Stimulated activated CD4-positive, alpha-beta T cell treated with anti-CD3 and anti-CD28 coated beads, Interleukin-4, amount 100 ng/mL, for 48 hours (primary cell): ENCODE measurements at places on chromosomes 1 and 21.

- no peak for DNase-seq
These were observed 75.8 kb upstream of the WNT4 start for GRCh38 chr1:22218618-22219250.

- peak; percentile 71 for DNase-seq
These were observed 913 bp upstream of the S1PR1 start for GRCh38 chr1:101235696-101236515.

- DNase-seq: no peak
These were observed 25.0 kb downstream of the CD55 start for GRCh38 chr1:207346513-207346912.

DNA sequence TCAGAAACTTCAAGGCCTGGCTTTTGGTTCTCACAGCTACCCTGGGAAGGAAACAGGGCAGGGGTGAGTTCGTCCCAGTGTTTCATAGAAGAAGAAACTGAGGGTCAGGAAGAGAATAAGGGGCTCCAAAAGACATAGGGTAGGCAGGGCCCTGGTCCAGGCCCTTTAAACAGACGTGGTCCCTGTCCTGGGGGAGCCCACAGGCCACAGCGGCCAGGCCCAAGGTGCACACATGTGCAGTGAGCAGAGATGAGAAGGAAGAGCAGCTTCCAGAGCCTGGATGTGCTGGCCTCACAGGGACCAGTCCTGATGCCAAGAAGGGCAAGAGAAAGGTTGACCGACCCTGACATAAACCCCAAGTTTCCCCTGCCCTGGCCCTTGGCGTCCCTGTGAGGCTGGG lies 295.4 kb upstream of the VAMP3 start:
- no peak for DNase-seq

GRCh38 chr1:24119489-24119858 lies 7.5 kb upstream of the MYOM3 start:
- no peak for DNase-seq

GRCh38 chr1:218625393-218625792 lies 280.3 kb downstream of the TGFB2 start:
- DNase-seq: no peak

DNA sequence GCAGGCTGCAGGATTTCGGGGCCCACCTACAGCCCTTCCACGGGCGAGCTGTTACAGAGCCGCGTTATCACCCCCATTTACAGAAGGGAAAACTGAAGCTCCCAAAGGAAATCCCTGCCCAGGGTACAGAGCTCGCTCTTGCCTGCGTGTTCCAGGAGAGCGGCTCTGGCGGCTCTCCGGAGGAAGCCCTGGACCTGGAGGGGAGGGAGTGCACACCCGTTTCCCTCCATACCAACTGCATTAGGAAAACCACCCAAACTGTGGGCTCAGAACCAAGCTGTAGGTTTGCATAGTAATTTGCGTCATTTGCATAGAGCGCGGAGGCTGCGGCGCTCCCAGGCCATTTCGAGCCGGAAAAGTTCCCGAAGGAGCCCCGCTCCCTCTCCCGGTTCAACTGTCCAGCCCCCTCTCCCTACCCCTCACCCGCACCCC lies 24.7 kb upstream of the ADGRB2 start:
- DNase-seq: no peak

GRCh38 chr1:156540955-156541354 lies 31.4 kb downstream of the IQGAP3 start:
- DNase-seq: no peak

DNA sequence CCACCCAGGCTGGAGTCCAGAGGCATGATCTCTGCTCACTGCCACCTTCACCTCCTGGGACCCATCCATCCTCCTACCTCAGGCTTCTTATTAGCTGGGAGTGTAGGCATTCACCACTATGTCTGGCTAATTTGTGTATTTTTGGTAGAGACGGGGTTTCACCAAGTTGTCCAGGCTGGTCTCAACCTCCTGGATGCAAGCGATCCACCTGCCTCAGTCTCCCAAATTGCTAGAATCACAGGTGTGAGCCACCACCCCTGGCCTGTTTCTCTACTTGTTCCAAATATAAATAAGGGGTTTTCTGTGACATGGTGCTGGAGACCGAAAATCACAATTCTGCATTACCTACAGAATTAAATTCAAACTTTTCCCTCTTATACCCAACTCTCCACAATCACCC lies 36.6 kb upstream of the HSD3B1 start:
- no peak for DNase-seq

- DNase-seq: no peak
These were observed 128.3 kb downstream of the LMX1A start for GRCh38 chr1:165228111-165228655.

DNA sequence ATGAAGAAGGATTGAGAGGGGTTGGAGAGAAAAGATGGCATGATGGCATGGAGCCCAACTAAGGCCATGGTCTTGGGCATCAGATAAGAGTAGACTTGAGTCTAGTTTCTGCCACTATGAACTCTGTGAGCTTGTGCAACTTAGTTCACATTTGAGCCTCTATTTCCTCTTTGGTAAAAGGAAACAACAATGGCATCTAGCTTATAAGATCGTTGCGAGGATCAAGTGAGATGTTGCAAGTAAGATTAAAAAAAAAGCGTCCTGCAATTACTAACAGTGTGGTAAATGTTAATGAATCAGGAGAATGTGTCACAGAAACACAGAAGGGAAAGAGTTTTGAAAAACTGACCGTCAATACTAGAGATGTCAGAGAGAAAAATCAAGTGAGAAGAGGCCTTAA lies 202.9 kb upstream of the FGGY start:
- DNase-seq: no peak

GRCh38 chr21:33893917-33894316 lies 21.7 kb downstream of the ATP5PO start:
- no peak for DNase-seq

DNA sequence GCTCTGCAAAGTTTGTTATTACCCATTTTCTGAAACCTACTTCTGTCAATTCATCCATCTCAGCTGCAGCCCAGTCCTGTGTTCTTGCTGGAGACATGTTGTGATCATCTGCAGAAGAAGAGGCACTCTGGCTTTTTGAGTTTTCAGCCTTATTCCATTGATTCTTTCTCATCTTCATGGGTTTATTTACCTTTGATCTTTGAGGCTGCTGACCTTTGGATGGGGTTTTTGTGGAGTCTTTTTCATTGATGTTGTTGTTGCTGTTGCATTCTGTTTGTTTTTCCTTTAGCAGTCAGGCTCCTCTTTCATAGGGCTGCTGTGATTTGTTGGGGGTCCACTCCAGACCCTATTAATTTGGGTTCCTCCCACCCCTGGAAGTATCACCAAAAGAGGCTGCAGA lies 164.3 kb downstream of the FCRL5 start:
- no peak for DNase-seq

GRCh38 chr1:202551683-202552082 lies 158.6 kb downstream of the SYT2 start:
- no peak for DNase-seq

DNA sequence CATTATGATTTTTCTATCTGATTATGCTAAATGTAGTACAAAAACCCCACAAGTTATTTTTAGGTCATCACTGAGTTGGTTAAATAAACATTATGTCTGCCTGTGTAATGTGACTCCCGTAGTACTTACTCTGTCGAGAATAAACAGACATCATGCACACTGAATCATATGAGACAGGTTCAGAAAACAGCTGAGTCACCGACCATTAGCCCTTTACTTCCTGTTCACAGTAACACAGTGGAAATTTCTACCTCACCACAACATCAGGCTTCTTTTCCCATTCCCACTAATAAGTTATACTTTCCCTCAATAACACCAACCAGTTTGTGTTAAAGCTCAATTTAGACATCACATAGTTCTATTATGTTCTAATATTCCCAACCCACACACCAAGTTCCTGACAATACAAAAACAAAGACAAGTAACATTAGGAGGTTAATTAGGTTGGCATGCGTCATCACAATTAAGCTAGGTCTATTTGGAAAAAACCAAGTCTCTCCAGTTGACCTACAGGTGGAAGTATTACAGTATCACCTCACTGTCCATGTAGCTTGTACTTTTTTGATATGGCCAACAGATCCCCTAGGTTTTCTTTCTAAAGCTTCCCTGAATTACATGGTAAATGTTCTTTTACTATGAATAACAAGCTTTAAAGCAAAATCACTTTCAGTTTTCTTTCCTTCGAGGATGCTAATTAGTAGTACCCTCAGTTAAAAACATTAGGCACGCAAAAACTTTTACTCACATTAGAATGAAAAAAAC lies 154.2 kb downstream of the EIF4G3 start:
- DNase-seq: no peak

GRCh38 chr1:248783367-248783766 lies 27.8 kb upstream of the LYPD8 start:
- DNase-seq: no peak

DNA sequence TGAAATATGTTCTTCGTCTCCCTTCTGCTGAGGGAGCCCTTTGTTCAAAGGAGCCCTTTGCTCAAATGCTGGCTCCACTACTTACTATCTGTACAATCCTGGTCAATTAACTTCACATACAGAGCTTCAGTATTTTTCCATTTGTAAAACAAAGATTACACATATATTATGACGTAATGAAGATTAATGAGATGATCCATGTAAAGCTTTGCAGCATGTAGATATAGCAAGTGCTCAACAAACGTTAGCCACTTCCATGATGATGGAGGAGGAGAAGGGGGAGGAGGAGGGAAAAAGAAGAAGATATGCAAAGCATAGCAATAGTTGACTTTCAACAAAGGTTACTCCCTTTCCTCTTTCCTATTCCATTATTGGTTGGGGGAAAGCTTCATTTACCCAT lies 10.1 kb upstream of the DDAH1 start:
- DNase-seq: no peak

DNA sequence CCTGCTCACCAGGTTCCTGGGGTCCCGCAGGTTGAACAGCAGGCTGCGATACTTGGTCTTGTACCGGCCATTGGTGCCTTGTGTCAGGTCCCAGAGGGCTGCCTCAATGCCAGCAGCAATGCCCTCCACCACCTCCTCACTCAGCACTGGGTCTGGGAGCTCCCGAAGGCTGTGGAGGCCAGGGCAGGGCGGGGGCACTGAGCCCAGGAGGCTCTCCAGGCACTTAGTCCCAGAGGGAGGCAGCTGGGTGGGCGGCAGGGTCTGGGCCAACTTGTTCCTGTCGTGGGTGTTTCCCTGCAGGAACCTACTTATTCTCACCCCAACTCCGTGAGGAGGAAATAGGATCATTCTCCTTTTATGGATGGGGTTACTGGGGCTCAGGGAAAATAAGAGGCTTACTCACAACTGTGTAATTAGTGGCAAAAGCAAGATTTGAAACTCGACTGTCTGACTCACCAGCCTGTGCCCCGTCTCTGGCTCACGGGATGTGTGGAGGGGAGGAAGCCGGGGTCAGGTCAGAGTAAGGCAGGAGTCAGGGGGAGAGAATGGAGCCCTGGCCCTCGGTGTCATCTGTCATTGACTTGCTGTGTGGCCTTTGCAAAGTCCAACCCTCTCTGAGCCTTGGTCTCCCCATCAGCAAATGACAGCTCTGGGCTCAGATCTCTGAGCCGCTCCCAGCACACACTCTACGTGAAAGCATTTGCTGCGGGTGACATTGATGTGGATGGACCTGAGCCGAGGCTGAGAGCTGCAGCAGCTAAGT lies 17.2 kb downstream of the SPOCD1 start:
- DNase-seq: peak; percentile 44
